NCI-H2081 (cell line): ENCODE measurements at places on chromosomes 7 and 10.

DNA sequence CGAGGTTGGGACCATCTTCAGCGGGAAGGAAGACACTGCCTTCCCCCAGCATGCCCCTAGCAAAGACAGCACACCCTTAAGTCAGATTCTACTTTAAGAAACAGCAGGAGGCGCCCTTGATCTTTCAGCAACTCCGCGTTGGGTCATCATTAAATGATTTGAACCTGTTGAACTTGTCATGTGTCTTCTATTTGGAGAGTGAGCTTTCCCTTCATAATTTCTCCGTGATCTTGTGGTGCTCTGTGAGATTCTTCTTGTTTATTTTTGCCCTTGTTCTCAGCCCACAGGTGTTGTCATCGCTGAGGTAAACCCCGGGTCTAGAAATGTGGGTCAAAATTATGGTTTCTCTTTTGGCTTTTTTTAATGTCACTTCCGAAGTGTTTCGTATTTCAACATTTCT is 49.5 kb upstream of the PITRM1 start:
- no peak for DNase-seq

DNA sequence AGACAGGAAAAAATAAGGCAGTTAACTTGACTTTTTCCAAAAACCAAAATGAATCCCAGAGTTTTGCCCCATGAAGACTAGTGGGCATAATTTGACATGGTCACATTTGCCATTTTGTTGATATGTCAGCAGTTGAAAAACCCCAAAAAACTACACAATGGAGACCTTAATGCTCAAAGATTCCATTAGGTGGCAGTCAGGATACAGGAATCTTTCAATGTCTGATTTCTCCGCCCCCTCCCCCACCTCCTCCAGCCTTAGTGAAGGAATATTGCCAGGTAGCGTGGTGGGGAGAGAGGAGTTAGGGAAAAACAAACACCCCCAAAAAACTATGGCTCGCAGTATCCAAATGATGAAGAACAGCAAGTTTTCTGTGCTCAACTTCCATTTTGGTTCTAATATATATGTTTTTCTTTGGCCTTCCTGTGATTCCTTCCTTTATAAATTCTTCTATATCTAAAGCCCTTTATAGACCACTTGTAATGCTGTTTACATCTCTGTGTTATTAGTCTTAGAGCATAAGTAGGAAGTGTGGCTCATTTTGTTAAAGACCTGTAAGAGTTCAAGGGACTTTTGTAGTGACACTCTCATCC is 6.7 kb upstream of the SMNDC1 start:
- peak; percentile 52 for DNase-seq

DNA sequence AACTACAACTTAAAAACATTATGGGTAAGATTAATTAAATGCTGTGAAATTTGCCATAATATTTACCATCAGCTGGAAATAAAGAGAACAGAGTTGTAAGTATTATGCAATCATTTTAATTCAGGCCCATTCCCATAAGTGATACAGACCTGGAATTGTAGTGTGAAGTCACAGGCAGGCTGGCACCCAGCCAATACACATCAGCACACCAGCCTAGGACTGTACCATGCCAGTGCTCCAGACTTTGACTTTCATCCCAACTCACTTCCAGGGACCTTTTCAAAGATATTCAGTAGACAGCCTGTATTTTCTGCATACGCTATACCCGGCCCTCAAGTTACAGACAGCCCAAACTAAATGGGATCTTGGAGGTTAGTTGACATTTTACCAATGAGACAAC is 143.3 kb downstream of the TES start:
- no peak for DNase-seq

DNA sequence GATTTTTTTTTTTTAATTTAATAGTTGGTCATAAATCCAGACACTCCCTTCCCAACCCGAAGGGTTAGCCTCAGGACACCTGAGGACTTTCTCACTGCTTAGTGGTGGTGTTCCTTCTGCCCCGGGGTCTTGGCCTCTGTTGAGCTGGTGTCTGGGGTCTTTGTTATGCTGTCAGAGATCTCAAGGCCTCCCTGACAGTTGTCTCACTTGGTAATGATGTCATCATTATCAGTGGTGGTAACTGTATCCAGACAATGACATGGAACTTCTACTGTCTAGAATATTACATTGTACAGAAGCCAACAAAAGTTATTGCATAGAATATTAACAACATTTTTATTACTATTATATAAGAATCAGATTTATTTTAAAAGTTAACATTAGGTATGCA is 32.9 kb downstream of the PPP2R2D start:
- no peak for DNase-seq

- DNase-seq: no peak
Measured at GRCh38 chr10:22581461-22581860, 132.9 kb downstream of the PIP4K2A start.

- peak; percentile 39 for DNase-seq
Measured at GRCh38 chr10:50874723-50875122, 10.7 kb downstream of the A1CF start.

GRCh38 chr10:30510184-30510931 is 76.4 kb downstream of the MAP3K8 start:
- DNase-seq: no peak

GRCh38 chr10:127553417-127553816 is 4.3 kb downstream of the NPS start:
- DNase-seq: no peak

DNA sequence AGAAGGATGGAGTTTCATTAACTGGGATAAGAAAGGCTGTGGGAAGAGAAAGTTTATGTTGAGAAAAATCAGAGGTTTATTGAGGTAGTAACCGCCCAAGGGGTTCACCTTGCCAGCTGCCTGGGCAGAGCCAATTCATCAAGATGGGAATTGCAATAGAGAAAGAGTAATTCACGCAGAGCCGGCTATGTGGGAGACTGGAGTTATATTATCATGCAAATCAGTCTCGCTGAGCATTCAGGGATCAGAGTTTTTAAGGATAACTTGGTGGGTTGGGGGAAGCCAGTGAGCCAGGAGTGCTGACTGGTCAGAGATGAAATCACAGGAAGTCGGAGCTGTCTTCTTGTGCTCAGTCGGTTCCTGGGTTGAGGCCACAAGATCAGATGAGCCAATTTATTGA is 70.6 kb downstream of the MALRD1 start:
- no peak for DNase-seq
